ENCODE measurements at places on chromosomes 16 and 17.

DNA sequence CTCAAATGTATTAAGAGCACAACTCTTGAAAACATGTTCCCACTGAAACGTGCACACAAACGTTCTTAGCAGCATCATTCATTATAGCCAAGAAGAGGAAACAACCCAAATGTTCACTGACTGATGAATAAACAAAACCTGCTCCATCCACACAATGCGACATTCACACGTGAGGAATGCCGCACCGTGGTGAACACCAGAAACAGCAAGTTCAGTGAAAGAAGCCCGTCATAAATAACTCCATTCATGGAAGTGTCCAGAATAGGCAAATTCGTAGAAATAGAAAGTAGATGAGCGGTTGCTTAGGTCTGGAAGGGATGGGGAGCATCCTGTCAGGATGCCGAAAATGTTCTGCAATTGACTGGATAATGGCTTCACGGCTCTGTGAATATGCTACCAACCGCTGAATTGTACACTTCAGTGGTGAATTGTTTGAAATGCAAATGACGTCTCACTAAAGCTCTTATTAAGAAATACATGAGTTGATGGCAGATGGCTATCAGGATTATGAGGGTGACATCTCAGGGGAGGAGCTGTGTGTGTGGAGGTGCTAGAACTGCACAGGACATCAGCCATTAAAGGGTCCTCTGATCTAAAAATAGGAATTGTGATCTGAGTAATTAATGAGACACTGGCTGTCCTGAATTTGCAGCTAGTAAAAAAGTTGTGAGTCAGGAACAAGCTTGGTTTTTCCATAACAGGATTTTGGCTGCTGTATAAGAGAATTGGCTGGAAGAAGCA, 771.0 kb downstream of the KCNJ18 start:
- DNase-seq = no peak

DNA sequence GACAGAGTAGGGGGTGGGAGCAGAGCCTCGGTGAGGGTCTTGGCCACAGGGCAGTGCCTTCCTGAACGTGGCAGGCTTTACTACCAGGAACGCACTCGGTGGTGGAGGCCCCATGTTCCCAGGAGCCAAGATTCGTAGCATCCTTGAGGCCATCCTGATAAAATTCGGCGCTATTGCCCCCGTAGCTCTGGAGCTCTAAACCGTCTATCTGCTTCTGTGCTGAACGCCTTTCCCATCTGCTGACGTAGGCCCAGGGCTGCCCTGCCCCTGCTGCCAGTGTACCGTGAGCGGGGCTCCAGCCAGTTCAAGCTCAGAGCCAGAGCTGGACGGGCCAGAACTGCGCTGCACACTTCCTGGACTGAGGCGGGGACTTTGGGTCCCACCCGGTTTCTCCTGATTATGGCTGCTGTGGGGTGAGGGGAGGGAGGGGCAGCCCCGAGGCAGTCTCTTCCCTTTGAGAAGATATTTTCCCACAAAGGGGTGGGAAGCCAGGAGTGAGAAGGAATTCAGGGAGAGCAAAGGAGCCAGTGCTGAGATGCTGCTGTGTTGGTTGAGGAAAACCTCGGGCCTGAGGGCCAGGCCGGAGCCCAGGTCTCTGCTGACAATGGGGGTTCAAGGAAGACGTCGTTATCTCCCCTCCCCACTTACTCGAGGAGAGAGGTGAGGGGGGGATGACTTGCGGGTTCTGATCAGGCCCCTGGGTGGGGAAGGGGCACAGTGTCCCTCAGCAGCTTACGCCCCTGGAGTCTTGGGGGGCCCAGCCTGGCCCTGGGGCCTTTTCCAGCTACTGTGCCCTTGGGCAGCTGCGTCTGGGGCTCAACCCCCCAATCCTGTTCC, 29.4 kb downstream of the OR1D5 start:
- no peak for DNase-seq

DNA sequence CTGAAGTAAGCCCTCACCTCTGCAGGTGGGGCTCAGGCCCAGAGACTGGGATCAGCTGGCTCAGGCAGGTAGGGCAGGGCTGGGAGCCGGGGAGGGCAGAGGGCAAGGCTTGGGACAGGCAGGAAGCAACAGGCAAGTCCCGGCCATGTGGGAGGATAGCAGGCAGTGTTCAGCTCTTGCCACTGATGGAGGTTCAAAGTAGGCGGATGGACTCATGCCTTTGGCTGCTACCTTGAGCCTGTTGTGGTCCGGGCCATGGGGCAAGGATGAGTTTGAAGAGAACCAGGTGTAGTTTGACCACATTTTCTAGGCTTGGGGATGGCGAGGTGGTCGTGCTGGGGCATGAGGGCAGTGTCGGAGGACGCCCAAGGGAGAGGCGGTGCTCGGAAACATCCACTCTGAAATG, 2.7 kb downstream of the PRCD start:
- DNase-seq = no peak

DNA sequence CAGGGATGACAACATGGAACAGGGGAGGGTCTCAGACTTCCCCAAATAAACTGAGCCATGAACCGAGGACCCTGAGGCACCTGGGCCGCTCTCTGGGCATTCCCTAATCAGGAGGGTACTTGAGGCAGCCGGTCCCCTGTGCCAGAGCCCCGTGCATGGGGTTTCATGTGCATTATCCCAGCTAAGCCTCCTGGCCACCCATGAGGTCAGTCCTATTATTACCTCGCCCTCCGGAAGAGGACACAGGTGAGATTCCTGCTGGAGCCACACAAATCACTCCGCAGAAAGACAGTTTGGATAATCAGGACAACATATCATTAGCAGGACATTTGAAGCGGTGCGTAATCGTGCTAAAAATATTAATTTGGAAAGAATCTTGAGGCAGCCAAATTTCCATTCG, 274.0 kb downstream of the PARN start:
- no peak for DNase-seq

GRCh38 chr17:77433385-77434135, 292.8 kb downstream of the SEC14L1 start:
- DNase-seq = peak; percentile 81

DNA sequence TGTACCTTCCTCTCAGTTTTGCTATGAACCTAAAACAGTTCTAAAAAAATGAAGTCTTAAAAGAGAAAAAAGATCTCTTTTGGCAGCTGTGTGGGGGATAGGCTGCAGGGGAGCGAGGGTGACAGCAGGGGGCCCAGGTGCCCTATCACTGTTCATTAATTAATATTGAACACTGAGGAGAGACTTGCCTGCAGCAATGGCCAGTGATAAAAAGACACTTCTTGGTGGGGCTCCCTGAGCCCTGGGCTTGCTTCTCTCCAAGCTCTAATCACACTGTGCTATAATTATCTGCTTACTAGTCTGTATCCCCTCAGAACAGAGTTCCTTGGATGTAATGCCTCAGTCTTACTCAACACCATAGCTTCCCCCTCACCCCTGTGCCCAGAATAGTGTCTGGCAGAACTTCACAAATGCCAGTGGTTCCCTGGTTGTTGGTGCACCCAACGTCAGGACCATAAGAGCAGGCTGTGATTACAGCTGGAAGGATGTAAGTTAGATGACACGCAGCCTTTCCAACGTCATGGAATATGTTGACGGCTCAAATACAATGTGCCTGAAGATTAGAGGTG, 52.0 kb upstream of the IRX6 start:
- DNase-seq = no peak

- DNase-seq = no peak
These were observed 54.5 kb downstream of the NACA2 start for GRCh38 chr17:61536422-61536955.

DNA sequence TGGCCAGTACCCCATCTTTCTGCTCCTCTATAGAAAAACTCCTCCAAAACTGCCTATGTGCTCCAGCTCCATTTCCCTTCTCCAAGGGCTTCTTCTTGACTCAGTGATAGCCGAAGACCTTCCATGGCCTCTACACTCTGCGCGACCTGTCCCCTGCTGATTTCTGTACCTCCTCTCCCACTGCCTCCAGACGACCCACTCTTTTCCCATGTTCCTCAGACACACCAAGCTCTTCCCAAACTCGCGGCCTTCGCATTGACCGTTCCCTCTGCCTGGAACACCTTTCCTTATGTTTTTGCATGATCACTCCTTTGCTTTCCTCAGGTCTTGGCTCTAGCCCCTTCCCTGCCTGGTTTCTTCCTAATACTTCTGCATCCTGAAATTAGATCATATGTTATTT, 255.6 kb upstream of the SDK2 start:
- DNase-seq = no peak

- DNase-seq = no peak
These were observed 303.8 kb downstream of the SOX9 start for GRCh38 chr17:72424505-72425117.

GRCh38 chr16:27726621-27727261, 176.8 kb downstream of the KATNIP start:
- DNase-seq = no peak

DNA sequence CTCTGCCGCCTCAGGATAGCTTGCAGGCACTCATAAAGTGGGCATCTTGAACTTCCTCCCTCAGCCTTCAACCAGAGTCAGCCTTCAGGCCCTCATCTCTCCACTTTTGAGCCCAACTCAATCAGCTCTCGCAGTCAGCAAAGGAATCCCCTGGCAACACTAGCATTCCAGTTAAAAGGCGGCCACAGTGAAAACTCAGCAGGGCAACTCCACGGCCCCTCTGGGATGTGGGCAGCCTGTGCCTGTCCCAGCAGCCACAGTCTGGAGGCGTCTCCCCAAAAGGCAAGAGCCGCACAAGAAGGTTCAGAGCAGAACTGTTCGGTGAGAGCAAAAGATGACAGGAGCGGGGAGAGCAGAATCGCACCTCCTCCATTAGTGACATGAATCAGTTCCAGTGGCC, 9.0 kb downstream of the TMEM11 start:
- DNase-seq = peak; percentile 13

GRCh38 chr16:12390074-12390605, 413.5 kb downstream of the CPPED1 start:
- DNase-seq = no peak

DNA sequence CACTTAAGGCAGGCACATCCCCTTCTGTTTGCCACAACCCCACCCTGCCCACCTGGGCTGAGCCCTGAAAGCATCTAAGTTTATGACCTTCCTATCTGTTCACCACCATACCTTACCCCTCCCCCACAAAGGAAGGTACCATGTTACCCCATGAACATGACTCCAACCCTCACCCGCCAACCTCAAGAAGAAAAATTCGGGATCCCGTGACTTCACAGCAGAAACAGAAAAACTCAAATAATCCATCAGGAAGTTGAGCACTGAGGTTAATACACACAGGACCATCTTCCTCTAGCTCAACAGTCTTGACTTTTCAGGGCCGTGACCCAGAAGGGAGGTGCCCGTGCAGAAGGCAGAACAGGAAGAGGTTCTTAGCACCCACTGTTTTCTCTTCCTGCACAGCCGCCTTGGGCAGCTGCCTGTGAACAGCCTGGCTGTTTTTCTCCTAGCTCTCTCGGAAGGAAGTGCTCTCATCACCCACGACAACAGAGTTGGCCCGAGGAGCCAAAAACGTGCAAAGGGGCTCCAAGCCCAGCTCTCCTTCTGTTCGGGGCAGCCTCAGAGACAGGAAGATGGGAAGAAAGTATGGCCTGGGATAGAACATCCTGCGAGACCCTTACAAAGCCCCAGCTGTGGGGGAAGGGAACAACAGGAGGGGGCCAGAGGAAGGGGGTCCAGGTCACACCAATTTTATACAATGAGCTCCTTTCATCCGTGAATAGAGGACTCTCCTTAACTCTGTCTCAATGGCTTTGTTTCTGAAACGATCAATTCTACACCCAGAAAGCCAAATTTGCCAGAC, 101.1 kb downstream of the XYLT1 start:
- DNase-seq = no peak

- no peak for DNase-seq
These were observed 24.7 kb downstream of the ZFP90 start for GRCh38 chr16:68563631-68564381.

GRCh38 chr17:77570565-77570898, 388.0 kb upstream of the TNRC6C start:
- no peak for DNase-seq

- DNase-seq = no peak
These were observed 26.3 kb downstream of the TSC2 start for GRCh38 chr16:2074071-2074470.

- DNase-seq = peak; percentile 64
These were observed 34.1 kb downstream of the HIC1 start for GRCh38 chr17:2089021-2089422.

GRCh38 chr17:82640036-82640435, 8.2 kb downstream of the WDR45B start:
- no peak for DNase-seq

GRCh38 chr16:58306327-58306726, 11.5 kb upstream of the PRSS54 start:
- no peak for DNase-seq

DNA sequence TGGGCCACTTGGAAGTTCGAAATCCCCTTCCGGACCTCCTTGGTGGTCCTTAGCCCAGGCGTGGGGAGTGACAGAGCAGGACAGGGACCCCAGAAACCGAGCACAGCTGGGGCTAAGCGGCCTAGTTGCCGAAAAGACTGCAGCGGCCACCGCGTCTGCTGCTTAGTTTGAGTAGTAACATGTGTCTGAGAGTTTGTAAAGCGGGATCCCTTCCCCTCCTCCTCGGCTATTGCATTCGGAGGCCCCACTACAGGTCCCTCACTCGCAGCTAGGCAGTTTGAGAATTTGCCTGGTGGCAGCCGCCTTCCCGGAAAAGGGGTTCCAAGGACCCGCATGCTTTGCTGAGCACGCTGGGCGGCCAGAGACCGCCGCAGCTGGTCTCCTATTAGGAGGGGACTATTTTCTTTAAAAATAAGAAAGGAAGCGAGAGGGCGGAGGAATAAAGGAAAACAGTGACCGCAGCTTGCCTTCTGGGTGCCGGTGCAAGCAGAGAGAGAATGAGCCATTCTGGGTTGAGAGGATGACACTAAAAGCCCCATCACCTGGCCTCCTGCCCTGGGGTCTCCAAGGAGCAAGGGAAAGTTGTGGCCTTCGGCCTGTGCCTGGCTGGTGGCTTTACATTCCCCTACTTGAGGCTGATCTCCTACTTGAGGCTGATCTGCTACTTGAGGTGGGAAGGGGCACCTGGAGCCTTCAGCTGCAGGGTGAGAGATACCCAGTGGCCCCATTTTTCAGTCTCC, 1.1 kb upstream of the HOXB5 start:
- no peak for DNase-seq

DNA sequence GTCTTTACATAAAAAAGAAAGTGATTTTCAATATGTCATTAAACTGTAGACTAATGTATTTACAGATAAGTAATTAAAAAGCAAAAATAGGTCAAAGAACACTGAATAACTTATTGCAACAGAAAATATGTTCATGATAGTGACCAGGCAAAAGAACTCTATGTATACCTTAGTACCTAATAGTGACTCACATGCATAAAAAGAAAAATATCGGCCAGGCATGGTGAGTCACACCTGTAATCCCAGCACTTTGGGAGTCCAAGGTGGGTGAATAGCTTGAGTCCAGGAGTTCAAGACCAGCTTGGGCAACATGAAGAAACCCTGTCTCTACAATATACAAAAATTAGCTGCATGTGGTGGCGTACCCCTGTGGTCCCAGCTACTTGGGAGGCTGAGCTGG, 33.0 kb upstream of the TOM1L1 start:
- no peak for DNase-seq

All from femur (tissue), 1 donor.